ENCODE measurements at places on chromosomes 5 and 9.

GRCh38 chr5:142233083-142234032 is 91.5 kb downstream of the SPRY4 start:
- DNase-seq: no peak

- DNase-seq: no peak
Measured at GRCh38 chr5:36344899-36345298, 43.2 kb upstream of the RANBP3L start.

GRCh38 chr9:134071149-134071548 is 3.3 kb upstream of the BRD3 start:
- DNase-seq: no peak

GRCh38 chr5:117454716-117455212 is 880.1 kb upstream of the SEMA6A start:
- no peak for DNase-seq

DNA sequence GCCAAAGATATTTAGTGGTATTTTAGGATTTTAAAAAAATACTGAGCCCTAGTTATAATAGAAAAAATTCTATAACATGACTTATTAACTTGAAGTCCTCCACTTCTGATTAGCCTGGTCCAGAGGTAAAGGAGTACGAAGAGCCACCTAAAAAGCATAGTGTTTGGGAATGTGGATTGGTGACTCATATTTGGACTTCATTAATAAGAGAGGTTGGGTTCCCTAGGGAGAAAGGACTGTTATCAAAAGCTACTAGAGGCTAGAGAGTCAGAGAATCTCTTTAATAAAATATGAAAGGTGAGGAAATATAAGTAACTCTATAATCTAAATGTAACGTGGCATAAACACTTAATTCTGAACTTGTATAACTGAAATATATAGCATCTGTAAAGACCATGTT is 180.7 kb upstream of the TARS1 start:
- DNase-seq: no peak

DNA sequence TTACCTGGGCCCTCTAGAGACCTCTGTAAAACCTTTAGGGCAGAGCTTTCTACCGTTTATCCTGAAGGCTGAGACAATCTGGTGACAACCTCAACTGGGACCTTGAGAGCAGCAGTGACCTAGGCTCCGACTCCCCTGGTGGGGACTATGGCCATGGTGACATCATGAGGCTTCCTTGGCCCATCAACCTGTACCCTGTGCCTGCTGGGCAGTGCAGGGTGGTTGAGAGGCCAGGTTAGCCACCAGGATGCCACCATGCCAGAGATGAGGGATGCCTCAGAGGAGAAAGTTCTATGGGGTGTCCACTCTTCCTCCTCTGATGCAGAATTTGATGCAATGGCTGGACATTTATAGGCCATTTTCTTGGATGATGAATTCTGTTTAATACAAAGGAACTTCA is 194.8 kb downstream of the PDZD2 start:
- no peak for DNase-seq

GRCh38 chr9:131505012-131505411 is 2.3 kb downstream of the POMT1 start:
- no peak for DNase-seq

DNA sequence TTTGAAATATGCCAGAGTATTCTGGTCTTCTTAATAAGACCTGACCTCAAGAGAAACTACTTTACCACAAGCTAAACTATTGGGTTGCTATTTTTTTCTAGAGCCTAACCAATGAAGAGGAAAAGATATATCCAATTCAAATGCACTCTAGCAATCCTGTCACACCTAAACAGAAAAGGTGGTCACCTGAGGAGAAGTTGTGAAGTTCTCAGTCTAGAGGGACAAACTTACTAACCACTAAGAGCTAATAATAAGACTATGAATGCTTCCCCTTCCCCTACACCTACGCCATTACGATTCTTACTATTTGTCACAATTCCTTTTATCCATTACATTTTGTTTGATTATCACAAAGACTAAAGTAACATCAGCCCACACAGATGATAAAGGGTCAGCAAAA is 29.7 kb downstream of the RLN2 start:
- DNase-seq: no peak

- DNase-seq: no peak
Measured at GRCh38 chr5:15693933-15694332, 194.0 kb downstream of the FBXL7 start.

DNA sequence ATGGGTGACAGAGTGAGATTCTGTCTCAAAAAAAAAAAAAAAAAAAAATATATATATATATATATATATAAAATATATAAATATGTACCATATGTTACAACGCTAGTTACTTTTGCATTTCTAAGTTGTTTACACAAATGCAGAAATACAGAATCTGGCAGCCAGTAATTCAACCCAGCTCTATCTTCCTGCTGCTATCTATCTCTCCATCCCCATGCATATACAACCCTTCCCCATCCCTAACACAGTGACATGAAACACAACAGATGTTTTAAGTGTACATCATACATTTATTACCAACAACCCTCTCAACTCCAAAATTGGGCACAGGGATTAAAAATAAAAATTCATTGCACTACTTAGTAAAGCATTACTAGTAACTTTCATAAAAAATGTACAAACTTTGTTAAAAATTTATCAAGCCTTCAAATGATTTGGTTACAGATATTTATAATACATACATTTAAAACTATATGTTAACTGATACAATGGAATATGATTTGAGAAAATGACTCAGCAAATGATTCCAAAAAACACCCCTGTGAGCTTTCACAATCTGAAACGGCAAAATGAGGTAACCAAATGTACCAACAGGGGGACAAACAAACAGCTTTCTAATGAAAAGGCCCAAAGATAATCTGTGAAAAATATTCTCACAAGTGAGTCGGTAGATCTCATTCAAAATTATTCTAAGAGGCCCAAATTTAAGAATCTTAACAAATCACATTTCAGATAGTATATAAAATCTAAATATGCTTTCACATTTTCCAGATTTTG is 63.8 kb downstream of the RNF38 start:
- DNase-seq: no peak

DNA sequence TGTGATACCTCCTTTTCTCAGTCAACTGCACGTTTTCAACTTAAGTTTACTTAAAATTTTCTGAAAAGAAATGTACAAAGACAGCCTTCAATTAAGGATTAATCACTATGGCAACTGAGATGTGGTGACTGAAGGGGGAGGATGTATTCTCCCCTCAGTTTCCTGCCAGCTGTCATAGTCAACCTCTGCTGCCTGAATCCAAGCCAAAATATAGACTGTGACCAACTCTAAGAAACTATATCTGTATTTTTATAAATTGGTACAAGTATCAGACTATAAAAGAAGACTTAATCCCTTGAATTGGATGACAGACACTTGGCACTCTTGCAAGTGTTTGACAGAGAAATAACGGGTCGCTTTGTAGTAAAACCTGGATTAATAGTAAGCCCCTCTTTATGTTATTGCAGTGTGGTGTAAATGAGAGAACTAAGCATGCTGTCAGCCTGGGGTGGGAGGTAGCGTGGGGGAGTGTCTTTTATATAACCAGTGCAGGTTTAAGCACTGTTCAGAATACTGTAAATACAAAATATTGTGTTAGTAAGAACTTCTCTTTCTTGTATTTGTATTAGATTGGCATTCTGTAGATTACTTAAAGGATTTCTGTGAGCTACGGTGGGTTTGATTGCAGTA is 106.4 kb downstream of the ERCC6L2 start:
- DNase-seq: no peak

DNA sequence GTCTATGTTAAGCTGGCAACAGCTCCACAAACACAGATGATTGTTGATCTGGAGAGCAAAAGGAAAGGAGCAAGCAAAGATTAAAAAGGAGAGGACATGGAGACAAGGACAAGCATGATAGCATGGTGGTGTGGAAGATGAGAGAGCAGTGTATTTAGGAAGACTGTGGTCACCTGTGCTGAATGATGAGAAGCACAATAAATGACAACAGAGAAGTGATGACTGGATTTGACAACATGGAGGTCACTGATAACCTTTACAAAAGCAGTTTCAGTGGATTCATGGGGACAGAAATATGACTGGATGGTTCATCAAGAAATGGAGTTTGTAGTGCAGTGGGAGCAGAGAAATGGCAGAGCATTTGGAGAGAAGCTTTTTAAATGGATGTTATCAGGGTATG is 20.2 kb downstream of the TTC33 start:
- no peak for DNase-seq

- no peak for DNase-seq
Measured at GRCh38 chr5:92518318-92518904, 1062.6 kb downstream of the NR2F1-AS1 start.

DNA sequence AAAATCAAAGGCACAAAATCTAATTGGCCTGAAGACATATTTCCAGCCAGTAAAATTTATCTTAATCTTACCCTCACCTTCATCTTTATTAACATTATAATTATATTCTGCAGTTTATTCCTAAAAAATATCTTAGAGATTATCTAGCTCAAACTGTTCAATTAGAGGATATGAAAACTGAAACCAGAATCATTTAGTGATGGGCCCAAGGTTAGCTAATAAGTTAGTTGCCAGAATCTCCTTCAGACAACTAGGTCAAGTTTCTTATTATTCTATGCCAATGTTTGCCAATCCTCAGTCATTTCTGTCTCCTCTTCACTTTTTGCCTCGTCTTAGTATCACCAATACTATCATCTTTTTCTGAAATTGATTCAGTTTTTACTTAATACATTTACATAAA is 56.0 kb upstream of the RASA1 start:
- DNase-seq: no peak

DNA sequence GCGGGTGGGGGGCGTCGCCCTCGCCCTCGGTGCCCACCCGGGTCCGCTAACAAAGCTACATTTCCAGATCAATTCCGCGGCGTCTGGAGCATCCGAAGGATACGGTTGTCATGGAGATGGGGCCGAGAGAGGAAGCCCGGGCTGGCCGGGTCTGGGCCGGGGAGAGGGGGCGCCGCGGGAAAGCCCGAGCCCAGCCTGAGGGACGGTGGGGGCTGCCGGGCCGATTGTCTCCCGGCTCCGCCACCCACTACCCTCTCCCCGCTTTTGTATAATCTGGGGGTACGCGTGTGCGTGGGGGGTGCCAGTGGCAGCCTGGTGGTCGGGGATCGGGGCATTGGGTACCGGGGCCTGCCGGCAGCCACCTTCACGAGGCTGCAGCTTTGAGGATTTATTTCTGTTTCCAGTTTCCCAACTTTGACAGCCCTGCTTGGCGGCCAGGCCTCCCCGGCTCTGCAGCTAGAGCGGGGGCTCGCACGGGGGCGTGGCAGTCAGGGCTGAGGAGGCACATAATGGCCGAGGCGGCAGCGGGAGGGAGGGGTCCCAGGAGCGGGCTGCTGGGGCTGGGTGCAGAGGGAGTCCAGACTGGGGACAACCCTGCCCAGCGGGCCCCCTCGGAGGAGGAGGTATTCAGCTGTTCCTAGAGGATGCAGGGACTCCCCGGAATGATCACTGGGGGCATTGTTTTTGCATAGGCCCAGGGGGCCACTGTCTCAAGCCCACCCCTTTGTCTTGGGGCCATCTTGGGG is 626 bp downstream of the PSD2 start:
- DNase-seq: no peak

- no peak for DNase-seq
Measured at GRCh38 chr5:16844952-16845351, 91.1 kb downstream of the MYO10 start.

DNA sequence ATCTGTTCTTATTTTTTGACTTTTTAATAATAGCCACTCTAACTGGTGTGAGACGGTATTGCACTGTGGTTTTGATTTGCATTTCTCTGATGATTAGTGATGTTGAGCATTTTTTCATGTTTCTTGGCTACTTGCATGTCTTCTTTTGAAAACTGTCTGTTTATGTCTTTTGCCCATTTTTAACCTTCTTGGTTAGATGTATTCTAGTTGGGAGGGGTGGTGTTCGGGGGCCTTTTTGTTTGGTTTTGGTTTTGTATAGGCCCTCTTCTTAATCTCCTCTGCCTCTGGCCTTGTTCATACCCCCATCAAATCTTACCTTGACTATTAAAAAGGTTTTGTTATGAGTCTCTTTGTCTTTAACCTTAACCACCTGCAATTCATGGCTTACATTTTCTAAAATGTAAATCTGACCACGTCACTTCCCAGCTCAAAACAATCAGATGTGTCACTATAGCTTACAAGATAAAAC is 107.8 kb upstream of the NR4A3 start:
- no peak for DNase-seq

GRCh38 chr5:16561660-16562059 is 55.1 kb downstream of the RETREG1 start:
- no peak for DNase-seq

DNA sequence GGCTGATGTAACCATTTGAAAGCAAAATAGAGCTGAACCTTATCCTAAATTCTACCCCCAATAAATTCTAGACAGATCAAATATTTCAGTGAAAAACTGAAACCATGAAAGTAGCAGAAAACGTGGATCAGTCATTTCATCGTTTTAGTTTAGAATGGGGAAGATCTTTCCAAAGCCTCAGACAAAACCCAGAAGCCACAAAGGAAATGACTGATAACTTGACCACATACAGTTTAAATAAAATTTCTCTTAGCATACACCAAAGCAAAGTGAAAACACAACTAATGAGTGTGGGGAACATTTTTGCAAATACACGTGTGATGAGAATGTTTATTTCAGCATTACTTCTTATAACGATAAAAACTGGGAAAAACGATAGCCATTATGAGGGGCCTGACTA is 284.8 kb downstream of the ADGRV1 start:
- no peak for DNase-seq

DNA sequence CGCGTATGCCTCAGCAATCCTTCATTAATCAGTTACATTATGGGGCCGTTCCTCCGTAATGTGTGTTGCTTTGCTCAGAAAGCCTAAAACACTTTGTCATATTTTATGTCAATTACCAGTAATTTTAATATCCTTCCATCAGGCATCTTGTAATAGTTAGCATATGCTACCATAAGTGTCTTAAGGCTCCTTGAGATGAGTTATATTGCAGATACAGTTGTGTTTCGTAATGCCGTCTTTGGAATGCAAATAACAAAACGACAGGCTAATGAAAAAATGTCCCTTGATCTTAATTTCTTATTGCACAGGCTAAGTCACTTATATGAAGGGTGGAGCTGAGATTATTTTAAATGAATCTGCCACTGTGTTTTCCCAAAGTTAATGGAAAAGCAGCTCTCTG is 50.5 kb downstream of the TBCA start:
- no peak for DNase-seq

DNA sequence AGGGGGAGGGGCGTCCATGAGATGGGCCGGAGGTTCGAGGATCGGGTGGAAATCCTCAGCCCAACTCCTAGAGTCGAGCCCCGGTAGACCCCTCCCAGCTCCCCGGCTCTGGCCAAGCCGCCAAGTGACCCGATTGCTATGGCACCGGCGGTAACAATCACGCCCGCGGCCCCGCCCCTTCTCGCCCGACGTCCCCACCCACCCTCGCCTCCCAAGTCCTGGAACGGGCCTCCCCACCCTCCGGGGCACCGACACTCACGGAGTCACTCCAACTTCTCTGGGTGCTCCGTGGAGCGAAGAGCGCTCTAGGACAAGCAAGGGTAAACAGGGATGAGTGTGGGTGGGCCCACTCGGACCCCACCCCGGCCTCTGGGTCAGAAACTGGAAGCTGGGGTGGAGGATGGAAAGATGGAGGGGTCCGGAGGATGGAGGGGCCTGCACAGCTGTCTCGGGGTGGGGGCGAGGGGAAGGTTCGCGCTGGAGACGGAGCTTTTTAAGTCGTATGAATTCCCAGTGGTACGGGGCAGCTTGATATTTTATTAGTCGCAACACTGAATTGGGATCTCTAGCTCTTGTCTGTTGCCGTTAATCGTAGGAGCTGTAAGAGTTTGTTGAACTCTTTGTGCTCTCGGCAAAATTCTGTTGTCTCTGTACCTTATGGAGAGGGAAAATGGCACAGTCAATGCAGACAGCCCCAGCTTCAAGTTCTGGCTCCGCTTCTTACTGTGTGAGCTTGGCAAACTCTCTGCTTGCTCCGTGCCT is at the start of gene SPACA9:
Gene SPACA9 (plus strand): TSS at position 204 of the 762 bp plus-strand sequence. CDS start 5,050 bp downstream, outside the sequence.
- peak; percentile 62 for DNase-seq

GRCh38 chr9:126984969-126985368 is 70.4 kb downstream of the RALGPS1 start:
- no peak for DNase-seq

All from D721Med (cell line).